ENCODE measurements at places on chromosomes 12 and 14.
A peak's percentile ranks its signal among the peaks of the same experiment; 100 is the strongest.

DNA sequence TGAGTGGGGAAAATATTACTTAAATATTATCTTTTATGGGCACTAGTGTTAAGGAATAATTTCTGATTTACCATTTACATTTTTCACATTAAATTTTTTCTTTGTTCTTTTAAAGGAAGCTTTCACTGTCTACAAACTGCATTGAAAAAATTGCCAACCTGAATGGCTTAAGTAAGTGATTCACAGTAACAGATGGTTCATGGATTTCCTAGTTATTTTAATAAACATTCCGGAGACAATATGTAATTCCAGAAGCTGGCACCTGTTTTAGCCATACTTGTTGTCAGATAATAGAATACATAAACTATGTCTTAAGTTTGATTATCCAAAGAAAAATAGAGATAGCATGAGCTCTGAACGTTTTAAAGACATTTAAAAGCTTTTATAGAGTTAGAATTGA, 17.1 kb downstream of the DNAL1 start:
- no peak for DNase-seq

GRCh38 chr14:89123215-89123614, 293.8 kb downstream of the FOXN3 start:
- DNase-seq: no peak

DNA sequence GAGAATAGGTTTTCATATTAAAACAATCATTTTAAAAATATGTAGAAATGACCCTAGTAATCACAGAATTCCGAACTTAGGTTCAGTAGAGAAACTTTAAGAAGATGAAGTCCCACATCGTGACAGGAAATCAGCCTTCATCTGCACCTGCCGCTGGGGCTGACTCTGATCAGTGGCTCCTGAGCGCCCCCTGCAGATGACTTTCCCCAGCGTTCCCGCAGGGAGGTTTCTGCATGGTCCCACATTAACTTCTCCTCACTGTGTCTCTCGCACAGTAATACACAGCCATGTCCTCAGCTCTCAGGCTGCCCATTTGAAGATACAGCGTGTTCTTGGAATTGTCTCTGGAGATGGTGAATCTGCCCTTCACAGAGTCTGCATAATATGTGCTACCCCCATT, 1131.1 kb downstream of the TMEM121 start:
- peak; percentile 42 for DNase-seq

GRCh38 chr12:115174920-115175319, 490.9 kb upstream of the TBX3 start:
- no peak for DNase-seq

DNA sequence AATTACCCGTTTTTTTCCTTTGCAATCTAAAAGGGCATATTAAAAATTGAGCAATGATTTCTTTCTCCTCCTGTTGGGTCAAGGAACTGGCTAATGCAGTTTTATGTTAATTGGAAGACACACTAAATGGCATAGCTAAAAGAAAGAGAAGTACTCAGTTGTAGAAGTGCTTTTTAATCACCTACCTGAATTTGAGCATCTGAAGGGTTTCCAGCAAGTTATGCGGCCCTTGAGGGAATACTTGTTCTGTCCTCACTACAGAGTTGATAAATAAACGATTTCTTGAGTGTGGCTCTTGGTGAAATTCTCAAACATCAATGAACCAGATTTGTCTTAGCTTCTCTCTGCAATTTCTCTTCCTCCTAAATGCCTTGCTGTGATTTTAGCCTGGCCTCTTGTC, 184.1 kb upstream of the RPH3A start:
- DNase-seq: no peak

DNA sequence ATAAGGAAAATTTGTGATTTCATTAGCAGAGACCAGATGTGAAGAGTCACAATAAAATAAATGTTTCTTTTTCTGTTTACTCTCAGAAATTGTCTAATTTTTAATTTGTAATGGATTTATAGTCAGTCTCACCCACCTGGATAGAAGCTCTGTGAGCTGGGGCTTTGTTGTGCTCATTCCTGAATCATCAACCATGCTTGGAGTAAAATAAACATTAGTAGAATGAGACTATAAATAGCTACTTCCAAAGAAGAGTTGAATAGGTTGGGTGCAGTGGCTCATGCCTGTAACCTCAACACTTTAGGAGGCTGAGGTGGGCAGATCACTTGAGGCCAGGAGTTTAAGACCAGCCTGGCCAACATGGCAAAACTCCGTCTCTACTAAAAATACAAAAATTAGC, 185.3 kb upstream of the FBXO33 start:
- no peak for DNase-seq

GRCh38 chr12:51341251-51342007, 5.0 kb downstream of the CELA1 start:
- peak; percentile 72 for DNase-seq

DNA sequence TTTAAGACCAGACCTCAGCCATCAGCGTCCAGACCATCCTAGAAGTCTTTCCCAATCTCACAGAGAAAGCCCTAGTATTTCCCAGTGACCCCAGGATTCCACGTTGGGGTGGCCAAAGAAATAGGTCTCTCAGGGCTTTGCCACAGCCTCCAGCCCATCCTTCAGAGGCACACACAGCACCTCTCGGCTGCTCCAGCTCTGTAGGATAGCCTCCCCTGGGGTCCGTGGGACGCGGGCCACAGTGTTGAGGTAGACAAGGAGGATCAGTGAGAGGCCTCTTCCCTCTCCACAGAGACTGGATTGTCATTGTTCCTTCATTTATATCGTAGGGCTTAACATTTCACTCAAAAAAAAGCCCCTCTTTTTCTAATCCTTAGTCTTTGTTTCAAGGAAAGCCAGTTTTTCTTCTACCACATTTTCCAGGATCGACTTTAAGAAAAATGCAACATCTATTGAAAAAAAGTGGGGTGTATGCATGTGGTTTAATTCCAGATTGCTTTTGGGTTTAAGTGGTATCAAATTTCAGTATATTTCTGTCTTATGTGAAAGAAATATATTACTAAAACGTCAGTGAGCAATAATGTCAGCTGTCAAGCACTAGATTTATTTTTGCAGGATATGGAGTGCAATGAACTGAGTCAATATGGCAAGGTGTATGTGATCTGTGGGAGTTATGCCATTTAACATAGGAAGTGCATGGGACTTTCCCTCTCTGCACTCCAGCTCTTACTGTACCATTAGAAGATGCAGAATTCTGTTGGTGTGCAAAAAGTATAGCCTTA, 187.5 kb downstream of the MSRB3 start:
- no peak for DNase-seq

GRCh38 chr12:29616664-29617406, 119.3 kb upstream of the OVCH1 start:
- no peak for DNase-seq

DNA sequence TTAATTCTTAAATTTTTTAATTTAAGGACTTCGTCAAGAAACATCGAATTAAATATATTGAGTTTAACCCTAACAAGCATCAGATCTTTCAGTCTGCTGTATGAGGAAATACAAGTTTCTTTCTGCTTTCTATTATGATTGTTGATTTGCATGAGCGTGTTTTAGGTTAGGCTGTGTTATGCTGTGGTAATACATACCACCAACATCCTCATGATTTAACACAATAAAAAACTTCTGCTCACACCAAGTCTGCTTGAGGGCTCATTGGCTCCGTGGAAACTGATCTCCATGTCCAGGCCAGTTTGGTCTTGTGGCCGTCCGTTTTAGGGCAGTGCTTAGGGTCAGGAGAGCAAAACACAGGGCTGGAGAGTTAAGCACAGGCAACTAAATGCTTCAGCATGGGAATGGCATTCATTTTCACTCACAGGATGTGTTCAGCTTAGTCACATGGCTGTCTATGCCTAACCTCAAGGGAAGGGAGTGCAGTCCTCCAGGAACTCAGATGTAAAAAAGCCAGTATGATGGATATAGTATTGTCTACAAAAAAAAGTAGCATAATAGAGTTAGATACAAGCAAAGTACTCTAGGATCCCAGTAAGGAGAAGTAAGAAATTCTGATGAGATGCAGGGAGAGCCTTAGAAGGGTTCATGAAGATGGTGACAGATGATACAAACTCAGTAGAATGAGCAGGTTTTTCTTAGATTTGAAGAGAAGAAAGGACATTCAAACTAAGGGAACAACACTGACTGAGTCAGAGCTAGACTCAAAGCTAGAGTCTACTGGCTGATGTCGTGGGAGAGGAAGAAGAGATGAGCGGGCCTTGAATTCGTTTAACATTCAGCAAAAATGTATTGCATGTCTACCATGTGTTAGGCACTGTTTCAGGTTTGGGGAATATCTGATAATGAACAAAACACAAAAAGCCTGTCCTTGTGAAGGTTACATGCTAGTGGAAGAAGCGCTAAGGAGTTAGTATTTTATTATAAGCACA, 16.3 kb downstream of the MARK3 start:
- no peak for DNase-seq

DNA sequence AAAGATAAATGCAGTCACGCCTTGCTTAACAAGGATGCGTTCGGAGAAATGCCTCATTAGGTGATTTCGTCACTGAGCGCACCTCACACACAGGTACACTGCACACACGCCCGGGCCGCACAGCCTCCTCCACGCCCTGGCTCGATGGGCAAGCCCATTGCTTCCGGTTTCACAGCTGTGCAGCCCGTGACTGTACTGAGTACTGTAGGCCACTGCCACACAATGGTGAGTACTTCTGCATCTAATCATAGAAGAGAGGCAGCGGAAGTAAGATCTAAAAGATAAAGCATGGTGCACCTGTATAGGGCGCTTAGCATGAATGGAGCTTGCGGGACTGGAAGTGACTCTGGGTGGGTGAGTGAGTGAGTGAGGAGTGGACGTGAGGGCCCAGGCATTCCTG, 4.3 kb downstream of the RIMBP2 start:
- DNase-seq: no peak

- no peak for DNase-seq
Observed at GRCh38 chr12:109559200-109559505, 14.2 kb downstream of the MMAB start.
